ENCODE measurements at places on chromosomes 2 and 18.

- DNase-seq: no peak
Observed at GRCh38 chr2:54624591-54625071, 98.8 kb upstream of the EML6 start.

GRCh38 chr2:64945973-64946768 is 43.0 kb upstream of the SLC1A4 start:
- DNase-seq: peak; percentile 72

DNA sequence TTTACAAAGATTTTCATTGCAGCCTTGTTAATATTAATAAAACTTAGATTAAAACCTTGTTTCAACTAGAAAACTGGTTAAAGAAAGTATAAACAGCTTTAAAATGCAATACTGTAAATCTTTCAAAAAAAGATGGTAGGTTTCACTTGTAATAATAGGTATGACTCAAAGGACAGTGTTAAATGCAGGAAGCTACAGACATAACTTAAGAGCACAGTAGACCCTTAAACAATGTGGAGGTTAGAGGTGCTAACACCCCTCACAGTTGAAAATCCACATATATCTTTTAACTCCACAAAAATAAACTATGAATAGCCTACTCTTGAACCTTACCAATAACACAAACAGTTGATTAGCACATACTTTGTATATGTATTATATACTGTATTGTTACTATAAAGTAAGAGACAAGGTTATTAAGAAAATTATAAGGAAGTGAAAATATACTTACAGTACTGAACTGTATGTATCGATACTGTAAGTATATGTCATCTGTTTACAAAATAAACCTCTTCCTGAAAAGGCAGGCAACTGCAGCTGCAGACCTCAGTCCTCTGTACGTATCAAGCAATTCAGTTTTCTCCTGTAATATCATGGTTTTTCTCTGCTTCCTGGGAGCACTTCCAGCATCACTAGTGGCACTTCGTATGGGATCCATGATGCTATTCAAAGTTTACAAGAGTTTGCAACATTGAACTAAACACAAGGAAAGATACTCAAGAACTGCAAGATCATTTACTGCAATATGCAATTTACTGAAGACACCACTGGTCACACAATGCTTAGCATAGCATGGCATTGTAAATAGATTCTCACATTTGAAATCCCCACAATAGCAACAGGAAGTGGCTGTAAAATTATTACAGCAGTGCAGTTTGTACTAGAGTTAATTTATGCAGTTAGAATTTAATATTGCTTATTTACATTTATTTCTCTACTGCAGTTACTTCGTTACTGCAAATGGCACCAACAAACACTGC is 610.5 kb upstream of the LRRTM4 start:
- no peak for DNase-seq

DNA sequence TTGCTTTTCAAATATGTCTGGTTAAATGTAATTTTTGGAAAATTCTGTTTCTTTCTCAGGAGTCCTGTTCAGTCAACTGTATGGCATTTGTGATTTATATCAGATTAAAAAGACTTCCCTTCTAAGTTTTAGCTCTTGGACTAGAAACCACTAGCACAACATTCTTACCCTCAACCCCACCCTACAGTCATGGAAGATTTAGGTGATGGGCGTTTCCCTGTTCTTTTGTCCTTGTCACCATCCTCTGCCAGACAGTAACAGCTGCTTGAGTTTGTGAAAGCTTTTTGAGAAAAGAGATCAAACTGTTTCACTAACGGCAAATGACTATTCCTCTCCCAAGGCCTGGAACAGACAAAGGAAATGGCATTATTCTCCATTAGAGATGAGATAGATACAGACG is 31.8 kb downstream of the SERPINB5 start:
- DNase-seq: no peak

DNA sequence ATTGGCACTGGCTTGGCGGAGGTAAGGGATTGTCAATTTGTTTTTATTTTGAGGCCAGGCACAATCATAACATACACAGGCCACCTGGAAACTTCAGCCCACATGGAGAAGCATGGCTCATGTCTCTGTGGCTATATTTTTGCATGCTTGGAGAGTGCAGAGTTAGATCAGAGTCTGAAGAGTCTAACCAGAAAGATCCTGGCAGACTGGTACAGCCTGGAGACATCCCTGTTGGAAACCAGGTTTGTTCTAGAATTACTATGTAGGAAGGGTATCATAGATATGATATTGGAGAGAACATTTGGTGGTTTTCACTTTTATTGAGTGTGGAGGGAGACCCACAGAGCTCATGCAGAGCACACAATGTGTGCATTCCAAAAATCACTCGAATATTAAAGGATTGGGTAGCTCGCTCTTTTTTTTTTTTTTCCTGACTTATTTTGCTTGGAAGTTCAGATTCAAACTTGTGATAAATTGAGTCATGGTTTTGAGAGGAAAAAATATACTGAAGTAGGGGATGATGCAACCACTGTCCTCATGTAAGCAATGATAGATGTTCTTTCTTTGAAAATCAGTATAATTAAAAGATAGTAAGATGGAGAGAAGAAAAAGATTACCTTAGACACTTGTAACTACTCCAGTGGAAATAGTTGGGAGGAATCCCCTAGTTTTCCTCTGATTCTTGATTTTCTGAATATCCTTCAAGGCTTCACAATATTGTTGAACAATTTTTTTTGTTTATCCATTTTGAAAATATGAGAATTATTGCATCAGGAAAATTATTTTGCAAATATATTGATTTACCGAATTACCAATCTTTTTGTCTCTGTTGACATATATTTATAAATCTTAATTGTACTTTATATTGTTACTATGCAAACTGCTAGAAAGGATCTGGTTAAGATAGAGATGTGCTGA is 185.7 kb upstream of the ZEB2 start:
- no peak for DNase-seq

- DNase-seq: no peak
Observed at GRCh38 chr2:235894839-235895238, 273.3 kb downstream of the GBX2 start.

DNA sequence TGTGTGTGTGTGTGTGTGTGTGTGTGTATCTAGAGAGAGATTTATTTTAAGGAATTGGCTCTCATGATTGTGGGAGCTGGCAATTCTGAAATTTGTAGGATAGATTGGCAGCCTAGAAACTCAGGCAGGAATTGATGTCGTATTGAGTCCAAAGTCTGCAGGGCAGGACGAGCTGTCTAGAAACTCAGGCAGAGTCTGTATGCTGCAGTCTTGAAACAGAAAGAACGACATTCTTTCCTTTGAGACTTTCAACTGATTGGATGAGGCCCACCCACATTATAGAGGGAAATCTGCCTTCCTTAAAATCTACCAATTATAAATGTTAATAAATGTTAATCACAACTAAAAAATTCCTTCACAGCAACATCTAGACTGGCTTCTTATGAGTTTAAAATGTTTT is 436.6 kb upstream of the FANCL start:
- DNase-seq: no peak

DNA sequence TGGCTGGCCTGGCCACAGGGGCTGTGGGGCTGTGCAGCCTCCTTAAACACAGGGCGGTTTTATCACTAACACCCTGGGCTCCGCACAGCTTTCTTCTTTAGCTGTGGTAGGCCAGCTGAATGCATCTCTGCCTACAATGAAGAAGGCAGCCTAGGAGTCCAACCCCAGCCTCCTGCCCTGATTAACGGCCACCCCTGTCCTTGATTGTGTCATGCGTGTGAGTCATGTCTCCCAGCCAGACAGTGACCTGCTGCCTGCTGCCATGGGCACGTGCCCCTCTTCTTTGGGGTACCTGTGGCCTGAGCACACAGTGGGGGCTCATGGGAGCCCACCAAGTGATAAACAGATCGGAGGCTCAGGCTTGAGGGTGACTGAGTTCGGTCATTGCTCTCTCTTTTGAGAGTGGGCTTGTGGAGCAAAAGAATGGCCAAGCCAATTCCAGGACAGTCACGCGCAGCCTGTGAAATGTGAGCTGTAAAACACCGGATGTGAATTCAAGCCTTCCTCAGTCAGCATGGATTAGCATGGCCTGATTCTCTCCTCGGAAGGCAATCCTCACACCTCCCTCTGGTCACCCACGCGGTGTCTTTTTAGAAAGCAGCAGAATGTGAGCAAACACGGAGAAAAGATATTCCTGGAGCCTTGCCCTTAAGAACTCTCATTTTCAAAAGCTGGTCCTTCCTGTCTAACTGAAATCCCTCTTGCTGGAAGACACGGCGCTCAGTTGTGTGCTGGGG is 144.1 kb downstream of the CELF4 start:
- DNase-seq: no peak

Data from activated naive CD8-positive, alpha-beta T cell treated with anti-CD3 and anti-CD28 coated beads, Interleukin-2, amount 50 U/mL, for 24 hours (primary cell).